Right lobe of liver (tissue), 6 donors: ENCODE measurements at places on chromosomes 5 and 9. TPM values are rescaled to one million over a fixed set of nuclear protein-coding genes. Genes with fewer than 3 reads are reported as not detected.
A peak's percentile ranks its signal among the peaks of the same experiment; 100 is the strongest.

The PPP3R2 gene
- not detected for total RNA-seq

The FABP6 gene
- total RNA-seq, result not detected

The POLR3G gene
- 1.7 TPM for total RNA-seq

The CYSTM1 gene
- 25.2 TPM for total RNA-seq

GRCh38 chr5:40221255-40221654 is 458.5 kb upstream of the PTGER4 start:
- H3K27me3 ChIP-seq, result no peaks in the 10 kb centered on the region
- no peaks in the 10 kb centered on the region for H3K36me3 ChIP-seq
- no peak overlapping the region for H3K4me3 ChIP-seq
- H3K27ac ChIP-seq, result no peak overlapping the region
- DNase-seq, result no peak

- DNase-seq, result no peak
- H3K27ac ChIP-seq, result no peak overlapping the region
- H3K4me3 ChIP-seq, result no peak overlapping the region
- H3K36me3 ChIP-seq, result no peaks in the 10 kb centered on the region
- H3K4me1 ChIP-seq, result peaks cover 7% of the 10 kb centered on the region
Observed at GRCh38 chr5:54302267-54302687, 8.1 kb downstream of the ARL15 start.

DNA sequence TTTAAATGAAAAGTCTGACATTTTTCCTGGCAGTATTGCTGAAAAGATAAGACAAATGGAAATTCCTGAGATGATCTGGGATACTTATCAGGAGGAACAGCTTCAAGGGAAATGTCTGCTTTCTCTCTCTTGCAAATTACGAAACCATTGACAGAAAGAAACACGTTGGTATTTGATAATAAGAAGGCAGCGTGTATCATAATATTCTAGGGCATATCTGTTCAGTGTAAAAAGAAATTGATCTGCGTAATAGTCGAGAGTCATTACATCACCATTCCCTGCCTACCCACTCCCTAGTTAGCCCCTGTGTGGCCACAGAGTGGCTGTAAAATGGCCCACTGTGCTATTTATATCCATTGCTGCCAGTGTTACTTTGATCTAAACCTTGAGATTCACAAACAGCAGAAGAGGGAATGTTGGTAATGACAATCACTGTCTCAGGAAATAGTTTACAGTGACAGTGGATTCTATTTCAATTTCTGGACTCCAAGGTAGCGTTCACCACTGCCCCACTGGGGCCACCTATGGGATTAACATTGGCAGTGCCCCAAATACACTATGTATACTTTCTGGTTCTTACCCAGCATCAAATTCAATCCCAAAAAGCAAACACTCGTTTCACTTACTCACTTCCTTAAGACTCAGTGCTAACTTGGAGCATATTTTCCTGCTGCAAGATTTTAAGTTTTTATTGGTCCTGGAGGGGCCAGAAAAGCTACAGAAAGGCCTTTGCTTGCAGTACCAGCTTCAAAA is 133.4 kb upstream of the GAS1 start:
- no peaks in the 10 kb centered on the region for H3K27me3 ChIP-seq
- no peak overlapping the region for H3K27ac ChIP-seq

- H3K4me1 ChIP-seq, result no peaks in the 10 kb centered on the region
- peak; percentile 48 for DNase-seq
- no peaks in the 10 kb centered on the region for H3K27me3 ChIP-seq
- no peak overlapping the region for H3K27ac ChIP-seq
- H3K4me3 ChIP-seq, result no peak overlapping the region
Observed at GRCh38 chr5:528629-529511, 4.6 kb upstream of the SLC9A3 start.
